ENCODE measurements at places on chromosomes 3 and 15.

DNA sequence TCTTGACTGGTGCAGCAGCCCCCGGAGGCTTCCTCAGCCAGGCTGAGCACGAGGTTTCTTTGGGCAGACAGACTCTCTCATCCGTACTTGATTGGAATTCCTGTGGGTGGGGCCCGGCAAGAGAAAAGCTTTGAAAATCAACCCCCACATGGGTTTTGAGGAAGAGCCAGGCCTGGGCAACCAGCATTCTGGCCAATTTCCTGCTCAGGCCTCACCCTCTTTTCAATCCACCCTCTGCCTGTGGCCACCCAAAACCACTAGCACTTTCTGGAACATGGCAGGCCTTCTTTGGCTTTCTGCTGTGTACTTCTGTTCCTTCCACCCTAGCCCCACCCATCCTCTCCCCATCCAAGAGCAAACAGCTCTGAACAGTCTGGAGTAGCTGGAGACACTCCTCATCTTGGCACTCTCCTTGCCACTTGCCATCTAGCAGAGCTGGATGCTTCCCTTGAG is 5.9 kb downstream of the MYO5C start:
- DNase-seq: no peak

DNA sequence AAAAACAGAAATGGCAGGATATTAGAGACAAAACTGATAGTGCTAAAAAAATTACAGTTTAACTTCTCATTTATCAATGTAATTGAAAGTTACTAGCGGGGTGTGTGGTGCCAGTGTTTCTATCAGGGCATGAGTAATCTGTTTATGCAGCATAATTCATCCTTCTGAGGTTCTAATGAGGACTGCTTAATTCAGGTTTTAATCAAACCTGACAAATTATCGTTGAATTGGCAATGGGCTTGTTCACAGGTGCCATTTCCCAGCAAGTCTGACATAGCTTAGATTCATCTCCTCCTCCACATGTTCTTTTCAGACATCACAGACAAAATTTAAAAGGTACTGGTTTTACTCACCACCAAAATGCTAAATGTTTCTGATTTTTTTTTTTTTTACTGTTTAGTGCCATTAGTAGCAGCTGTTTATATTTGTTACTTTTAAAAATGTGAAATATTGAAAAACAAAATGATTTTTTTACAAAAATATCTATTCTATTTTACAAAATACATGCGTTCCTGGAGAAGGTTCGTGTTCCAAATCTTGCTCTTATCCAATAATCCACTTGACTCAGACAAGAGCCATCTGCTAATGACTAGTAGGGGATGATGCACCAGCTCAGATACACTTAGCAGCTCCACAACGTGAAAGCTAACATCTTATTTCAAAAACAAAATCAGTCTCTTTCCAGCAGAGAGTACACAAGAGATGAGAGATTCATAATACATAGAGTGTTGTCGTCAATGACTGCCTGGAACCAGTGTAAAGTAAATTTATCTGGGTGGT is 447.7 kb upstream of the DPPA4 start:
- DNase-seq: no peak

GRCh38 chr3:177061369-177061768 is 135.9 kb downstream of the TBL1XR1 start:
- DNase-seq: no peak

DNA sequence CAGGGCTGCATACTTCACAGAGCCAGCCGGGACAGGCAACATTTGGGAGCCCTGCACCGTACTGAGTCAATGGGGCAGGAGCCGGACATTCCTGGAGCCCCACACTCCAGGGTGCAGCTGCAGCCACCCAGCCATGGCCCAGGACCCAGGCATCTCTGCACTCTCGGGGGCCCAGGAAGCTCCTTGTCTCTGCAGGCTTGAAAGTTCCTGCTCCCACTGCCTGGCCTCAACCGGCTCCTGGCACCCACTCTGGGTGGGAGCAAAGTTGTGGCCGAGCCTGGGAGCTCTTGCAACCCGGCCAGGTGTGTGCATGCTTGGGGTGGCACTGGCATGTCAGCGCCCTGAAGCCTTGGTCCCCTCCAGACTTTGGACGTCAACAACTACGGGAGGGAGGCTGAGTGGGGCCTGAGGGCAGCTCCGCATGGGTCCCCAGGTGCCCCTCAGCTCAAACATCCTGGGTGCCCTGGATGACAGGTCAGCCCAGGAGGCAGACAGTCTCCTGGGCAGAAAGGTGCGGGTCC is 833.5 kb upstream of the CADM2 start:
- DNase-seq: peak; percentile 13

GRCh38 chr3:126928921-126929474 is 53.9 kb upstream of the PLXNA1 start:
- no peak for DNase-seq

- peak; percentile 78 for DNase-seq
Measured at GRCh38 chr3:188950832-188951489, 220.8 kb upstream of the TPRG1 start.

DNA sequence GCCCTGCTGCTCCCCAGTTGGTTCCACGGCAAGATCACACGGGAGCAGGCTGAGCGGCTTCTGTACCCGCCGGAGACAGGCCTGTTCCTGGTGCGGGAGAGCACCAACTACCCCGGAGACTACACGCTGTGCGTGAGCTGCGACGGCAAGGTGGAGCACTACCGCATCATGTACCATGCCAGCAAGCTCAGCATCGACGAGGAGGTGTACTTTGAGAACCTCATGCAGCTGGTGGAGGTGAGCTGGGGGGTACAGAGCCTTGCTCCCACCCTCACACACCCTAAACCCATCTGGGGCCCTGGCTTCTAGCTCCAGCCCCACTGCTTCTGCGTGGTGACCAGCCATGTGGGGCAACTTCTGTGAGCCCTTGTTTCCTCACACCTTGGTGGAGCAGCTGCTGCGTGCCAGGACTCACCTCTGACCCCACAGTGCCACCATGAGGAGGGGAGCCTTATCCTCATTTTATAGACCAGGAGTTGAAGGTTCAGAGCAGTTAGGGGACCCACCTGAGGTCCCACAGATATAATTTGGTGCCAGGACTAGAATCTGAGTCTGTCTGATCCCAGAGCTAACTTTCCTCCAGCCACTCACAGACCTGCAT is 13.3 kb upstream of the LMAN1L start:
- DNase-seq: no peak

GRCh38 chr15:85780225-85780985 is 14.3 kb downstream of the KLHL25 start:
- no peak for DNase-seq

DNA sequence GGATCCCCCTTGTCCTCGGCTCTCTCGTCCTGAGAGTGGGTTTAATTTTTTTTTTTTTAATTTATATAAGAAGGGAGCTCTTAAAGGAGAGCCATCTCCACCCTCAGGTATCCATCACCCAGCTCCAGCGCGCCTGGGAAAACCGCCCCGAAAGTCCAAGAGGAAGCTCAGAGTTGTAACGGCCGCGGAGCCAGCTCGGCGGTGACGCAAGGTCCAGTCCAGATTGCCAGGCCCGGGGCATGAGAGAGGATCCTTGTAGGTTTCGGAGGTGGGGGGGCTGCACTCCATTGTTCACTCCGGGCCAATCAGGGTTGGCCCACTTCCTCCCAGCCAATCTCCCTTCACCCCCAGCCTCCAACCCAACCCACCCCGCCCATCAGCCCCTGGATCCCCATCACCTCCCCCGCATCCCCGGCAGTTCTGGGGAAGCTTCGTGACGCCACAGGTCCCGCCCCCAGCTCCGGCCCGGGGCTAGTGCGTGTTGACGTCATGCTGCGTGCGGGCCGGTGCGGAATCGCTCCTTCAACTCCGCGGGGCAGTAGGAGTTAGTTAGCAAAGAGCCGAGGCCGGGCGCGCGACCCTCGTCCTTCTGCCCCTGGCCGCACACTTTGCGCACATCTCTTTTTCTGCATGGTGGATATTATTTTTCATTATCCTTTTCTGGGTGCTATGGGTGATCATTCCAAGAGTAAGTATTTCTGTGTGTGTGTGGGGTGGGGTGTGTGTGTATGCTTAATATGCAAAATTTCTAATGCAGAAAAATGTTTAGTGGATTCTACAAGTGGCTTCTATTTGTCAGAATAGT is at the start of gene ISL2:
Gene ISL2 (plus strand): TSS at position 520 of the 805 bp plus-strand sequence. CDS start 111 bp downstream, at position 631.
- peak; percentile 74 for DNase-seq

GRCh38 chr15:76153241-76154197 is 93.7 kb downstream of the TMEM266 start:
- peak; percentile 22 for DNase-seq
